Activated CD4-positive, alpha-beta T cell treated with anti-CD3 and anti-CD28 coated beads, Interleukin-2, amount 50 U/mL, for 1 hour (primary cell): ENCODE measurements at places on chromosomes 2 and 18.

GRCh38 chr2:128452536-128453530 is 134.2 kb upstream of the HS6ST1 start:
- no peak for DNase-seq

GRCh38 chr18:27931535-27931934 is 245.4 kb downstream of the CDH2 start:
- no peak for DNase-seq

DNA sequence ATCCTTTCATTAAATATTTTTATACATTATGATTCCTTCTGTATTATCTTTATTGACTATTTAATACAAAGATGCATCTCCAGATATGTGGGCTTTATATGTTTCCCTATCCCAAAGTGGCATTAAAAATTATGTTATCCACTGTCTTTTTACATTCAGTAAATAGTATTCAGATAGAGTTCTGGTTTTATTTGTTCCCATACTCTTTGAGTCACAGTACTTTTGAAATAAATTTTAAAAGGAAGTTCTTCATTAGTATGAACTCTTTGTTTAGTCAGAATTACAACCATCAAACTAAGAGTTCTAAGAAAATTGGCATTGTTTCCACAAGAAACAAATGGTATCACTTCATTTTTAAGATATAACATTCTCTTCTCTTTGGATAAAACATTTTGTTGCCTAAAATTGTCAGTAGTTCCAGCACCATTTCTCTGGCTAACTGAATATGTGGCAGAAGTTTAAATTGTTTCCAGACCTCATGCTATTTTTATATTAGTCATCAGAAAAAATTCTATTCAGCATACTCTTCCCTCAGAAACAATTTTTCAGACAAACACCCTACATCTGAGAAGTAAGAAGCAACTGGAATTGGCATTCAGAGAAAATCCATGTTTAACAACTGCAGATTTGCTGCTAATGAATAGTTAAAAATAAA is 88.5 kb upstream of the COL5A2 start:
- DNase-seq = no peak

GRCh38 chr2:14621114-14621513 is 11.4 kb upstream of the LRATD1 start:
- no peak for DNase-seq

DNA sequence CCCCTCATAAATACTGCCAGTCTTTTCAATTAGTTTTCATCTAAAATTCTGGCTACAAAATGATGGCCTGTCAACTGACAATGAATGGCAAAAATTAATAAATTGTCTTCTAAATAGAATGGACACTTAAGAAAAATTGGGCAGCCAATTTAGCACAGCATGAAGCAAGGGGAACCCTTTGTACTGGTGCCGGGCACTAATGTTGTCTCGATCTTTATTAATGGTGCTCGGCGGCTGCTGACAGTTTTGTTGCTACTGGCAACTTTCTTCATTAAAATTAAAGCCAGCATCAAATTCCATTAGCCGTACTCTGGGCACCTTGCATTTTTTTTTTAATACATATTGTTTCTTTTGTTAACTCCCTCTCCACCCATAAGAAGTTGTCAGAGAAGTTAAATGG is 309.3 kb downstream of the GBX2 start:
- DNase-seq = no peak

GRCh38 chr2:81260320-81260719 is 955.8 kb upstream of the LRRTM1 start:
- DNase-seq = no peak
